C1 segment of cervical spinal cord (tissue), 14 donors: ENCODE measurements at places on chromosomes 6 and 20.

GRCh38 chr20:11952639-11953038 is 34.9 kb downstream of the BTBD3 start:
- DNase-seq: no peak

DNA sequence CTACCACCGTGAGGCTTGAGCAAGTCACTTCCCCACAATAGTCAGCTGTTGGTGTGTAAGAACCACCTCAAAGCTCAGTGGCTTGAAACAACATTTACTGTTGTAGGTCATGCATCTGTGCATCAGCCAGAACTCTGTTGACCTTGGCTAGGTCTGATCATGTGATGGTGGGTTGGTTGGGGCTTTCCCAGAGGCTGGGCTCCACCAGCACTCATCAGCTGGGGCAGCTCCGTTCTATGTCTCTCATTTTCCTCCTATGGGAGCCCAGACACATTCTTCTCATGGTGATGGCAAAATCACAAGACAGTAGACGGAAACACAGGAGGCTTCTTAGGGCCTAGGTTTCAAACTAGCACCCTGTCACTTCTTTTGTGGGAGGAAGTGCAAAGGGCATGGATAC is 42.8 kb upstream of the PSMF1 start:
- no peak for DNase-seq

- no peak for DNase-seq
These were observed 845 bp downstream of the HLA-DPA1 start for GRCh38 chr6:33072508-33073100.

DNA sequence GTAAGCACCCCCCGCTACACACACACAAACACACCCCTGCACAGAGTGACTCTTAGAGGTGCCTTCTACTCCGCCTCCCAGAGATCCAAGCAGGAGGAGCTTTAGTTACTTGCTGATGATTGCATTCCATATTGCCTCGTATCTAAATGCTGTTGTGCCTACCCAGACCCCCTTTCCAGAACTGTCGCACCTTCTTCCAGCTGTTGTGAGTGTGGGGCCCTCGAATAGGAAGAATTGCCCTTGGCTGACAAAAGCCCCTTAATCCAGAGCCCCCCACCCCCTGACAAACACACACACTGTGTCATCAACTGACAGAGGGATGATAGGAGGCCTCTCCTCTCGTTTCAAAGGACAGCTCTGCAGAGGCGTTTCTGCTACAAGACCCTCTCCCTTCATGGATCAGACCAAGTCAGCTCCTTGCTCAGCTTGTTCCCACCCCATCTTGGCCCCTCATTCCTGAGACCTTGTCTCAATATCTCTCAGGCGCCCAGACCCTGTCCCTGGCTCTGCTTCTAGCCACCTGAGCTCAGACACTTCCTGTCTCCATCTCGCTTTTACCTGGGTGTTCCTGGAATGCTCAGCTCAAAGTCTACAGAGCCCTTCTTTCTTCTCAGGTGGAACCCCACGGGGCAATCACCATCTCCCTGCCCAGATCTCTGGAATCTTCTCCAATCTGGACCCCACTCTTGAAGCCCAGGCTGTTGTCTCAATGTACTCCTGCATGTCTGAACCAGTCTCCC is 4.0 kb upstream of the VSX1 start:
- no peak for DNase-seq
